ENCODE measurements at places on chromosomes 12 and 14.

DNA sequence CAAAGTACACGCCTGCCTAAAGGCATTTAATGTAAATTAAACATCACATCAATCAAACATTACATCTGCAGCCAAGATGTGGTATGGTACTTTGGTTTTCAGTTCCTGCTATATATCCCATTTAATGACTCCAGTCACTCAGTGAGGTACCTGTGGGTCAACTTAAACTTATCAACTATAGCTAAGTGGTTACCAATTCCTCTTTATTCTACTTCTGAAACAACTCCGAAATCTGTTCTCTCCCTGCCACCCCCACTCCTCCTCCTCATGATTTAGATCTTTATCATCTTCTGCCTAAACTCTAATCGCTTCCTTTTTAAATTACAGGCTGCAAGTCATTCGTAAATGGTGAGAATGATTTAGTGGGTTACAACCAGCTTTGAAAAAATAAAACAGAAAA is 57.9 kb downstream of the BCL2L14 start:
- no peak for DNase-seq

DNA sequence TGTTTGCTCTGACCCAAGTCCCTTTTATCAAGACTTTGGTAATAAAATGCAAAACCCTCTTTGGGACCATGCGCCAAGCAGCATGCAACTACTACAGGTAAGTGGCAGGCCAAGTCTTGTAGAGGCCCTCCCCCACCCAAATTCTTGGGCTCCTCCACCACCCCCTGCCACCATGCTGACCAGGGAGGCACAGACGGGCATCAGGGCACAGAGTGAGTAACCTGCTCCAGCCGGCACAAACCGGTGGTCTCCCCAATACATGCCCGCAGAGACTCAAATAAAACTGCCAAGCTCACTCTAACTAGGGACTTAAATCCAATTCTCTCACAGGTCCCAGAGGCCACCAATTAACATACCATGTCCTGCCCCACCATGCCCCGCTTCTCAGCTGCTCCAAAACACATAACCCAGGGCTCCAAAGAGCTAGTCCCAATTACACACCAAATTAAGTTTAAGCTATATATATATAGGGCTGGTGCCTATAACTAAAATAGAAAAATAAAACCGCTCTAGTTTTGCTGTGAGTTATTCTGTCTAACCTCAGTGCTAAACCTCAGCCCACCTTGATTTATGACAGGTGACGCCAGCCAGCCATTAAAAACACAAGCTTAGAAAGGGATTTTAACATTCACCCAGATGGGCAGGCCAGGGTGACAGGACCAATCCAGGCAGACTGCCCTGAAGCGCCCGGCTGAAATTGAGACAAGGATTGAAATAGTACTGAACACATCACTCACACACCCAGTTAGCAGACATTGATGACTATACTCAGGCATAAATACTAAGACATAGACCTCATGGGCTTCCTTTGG is 81.0 kb downstream of the CLMN start:
- DNase-seq: no peak

DNA sequence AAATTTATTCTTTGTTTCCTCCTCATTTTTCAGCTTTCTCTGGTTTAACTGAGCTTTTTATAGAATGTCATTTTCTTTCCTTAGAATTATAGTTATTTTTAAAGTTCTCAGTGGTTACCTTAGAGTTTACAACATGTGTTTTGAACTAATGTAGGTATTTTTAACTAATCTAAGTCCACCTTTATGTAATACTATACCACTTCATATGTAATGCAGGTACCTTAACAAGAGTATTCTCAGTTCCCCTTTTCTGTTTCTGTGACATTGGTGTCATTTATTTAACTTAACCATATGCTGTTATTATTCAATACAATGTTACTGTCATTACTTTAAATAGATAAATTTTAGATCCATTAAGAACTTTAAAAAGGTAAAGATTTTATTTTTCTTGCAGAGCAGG is 30.3 kb upstream of the KCNC2 start:
- no peak for DNase-seq

GRCh38 chr12:88572781-88573549 is 7.3 kb downstream of the KITLG start:
- no peak for DNase-seq

DNA sequence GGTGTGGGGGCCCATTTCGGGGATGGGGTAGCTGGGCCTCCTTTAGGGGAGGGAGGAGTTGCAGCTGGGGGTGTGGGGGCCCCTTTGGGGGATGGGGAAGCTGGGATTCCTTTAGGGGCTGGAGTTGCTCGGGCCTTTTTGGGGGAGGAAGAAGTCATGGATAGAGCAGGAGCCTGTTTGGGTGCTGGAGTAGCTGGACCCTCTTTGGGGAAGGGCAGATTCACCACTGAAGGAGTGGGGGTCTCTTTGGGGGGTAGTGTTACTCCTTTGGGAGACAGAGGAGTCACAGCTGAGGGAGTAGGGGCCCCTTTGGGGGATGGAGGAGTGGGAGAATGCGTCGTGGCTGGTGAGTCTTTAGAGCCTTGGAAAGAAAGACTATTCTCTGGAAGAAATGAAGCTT is 6.5 kb downstream of the NACA start:
- no peak for DNase-seq
